ENCODE measurements at places on chromosomes 3 and 15. TPM values are rescaled to one million over a fixed set of nuclear protein-coding genes. Genes with fewer than 3 reads are reported as not detected.

The IL16 gene
- 27.0 TPM for total RNA-seq

The UNC13C gene
- total RNA-seq = 1.0 TPM

DNA sequence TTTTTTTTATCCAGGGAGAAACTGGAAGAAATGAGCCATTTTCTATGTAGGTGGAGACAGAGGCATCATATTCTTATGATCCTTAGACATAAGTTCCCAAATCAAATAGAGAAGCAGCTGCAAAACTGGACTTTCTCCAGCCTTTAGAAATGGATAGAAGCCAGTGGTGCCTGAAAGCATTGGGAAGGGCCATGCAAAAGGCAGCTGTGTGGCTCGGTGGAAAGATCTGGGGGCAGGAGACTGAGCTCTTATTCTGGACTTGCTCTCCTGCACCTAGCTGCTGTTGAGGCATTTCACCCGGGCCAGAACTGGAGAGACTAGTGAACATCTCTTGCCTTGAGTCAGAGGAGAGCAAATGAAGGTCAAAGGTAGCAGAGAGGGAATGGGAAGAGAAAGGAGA, 73.1 kb downstream of the TFG start:
- no peak for DNase-seq
- peaks cover 3% of the 10 kb centered on the region for H3K36me3 ChIP-seq
- H3K4me3 ChIP-seq = no peak overlapping the region
- H3K27ac ChIP-seq = no peak overlapping the region
- no peaks in the 10 kb centered on the region for H3K4me1 ChIP-seq

- no peak overlapping the region for H3K4me3 ChIP-seq
- peak overlapping the region; percentile 54 for H3K27ac ChIP-seq
- DNase-seq = no peak
- no peaks in the 10 kb centered on the region for H3K27me3 ChIP-seq
Measured at GRCh38 chr3:45583021-45583851, 11.3 kb upstream of the LIMD1 start.

DNA sequence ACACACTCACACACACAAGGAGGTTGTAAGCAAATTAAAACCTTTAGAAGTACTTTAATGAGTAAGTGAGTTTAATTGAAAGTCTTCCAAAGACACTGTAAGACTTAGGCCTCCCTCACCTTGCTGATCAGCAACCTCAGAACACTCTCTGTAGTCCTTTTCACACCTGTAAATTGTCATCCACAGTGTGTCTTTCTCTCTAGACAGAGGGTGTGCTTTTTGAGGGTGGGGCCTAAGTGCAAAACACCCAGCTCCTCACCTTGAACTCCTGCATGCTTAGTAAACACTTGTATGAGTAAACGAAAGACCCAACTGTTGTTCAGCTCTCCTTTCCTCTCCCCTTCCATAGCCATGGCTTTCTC, 183.2 kb upstream of the IL12A start:
- no peaks in the 10 kb centered on the region for H3K36me3 ChIP-seq
- no peak for DNase-seq
- no peaks in the 10 kb centered on the region for H3K4me1 ChIP-seq
- no peak overlapping the region for H3K27ac ChIP-seq

- H3K4me3 ChIP-seq = no peak overlapping the region
- no peaks in the 10 kb centered on the region for H3K36me3 ChIP-seq
- no peaks in the 10 kb centered on the region for H3K27me3 ChIP-seq
Measured at GRCh38 chr3:131582438-131582837, 79.7 kb upstream of the MRPL3 start.

DNA sequence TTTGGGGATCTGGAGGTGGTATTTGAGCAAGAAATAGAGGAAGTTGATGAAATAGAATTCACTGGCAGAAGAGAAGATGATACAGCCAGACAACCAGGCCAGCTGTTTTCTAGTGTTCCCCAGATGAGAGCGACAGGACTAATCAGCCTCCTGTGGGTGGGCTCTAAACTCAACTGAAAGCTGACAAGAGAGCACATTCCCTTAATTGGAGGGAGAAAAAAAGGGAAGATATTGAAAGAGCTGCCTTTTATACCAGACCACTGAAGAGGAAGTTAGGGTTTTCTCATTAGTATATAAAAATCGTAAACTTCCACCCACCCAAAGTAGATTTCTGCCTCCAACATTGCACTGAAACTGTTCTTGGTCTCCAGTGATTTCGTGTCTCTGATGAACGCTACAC, 6.5 kb upstream of the TM4SF19 start:
- H3K36me3 ChIP-seq = no peaks in the 10 kb centered on the region
- no peak overlapping the region for H3K4me3 ChIP-seq
- DNase-seq = no peak
- H3K27me3 ChIP-seq = no peaks in the 10 kb centered on the region

- no peaks in the 10 kb centered on the region for H3K36me3 ChIP-seq
- H3K27me3 ChIP-seq = no peaks in the 10 kb centered on the region
- DNase-seq = no peak
- H3K4me1 ChIP-seq = peaks cover 11% of the 10 kb centered on the region
- no peak overlapping the region for H3K4me3 ChIP-seq
Measured at GRCh38 chr15:94584833-94585244, 353.5 kb downstream of the MCTP2 start.

The UROC1 gene
- total RNA-seq = not detected

DNA sequence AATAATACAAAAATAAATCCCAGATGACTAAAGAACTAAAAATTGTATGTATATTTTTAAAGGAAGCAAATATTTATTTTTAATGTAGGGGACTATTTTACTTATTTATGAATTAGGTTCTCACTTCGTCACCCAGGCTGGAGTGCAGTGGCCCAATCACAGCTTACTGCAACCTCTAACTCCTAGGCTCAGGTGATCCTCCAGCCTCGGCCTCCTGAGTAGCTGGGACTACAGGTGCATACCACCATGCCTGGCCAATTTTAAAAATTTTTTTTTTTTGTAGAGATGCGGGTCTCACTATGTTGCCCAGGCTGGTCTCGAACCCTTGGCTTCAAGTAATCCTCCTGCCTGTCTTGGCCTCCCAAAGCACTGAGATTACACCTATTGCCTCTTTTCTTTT, 42.6 kb downstream of the CMTM7 start:
- H3K27me3 ChIP-seq = no peaks in the 10 kb centered on the region
- H3K27ac ChIP-seq = no peak overlapping the region
- H3K4me1 ChIP-seq = peaks cover 9% of the 10 kb centered on the region
- H3K36me3 ChIP-seq = no peaks in the 10 kb centered on the region
- H3K4me3 ChIP-seq = no peak overlapping the region

The FBXO40 gene
- not detected for total RNA-seq

The ARGFX gene
- not detected for total RNA-seq

- H3K4me3 ChIP-seq = no peak overlapping the region
- DNase-seq = no peak
- no peaks in the 10 kb centered on the region for H3K27me3 ChIP-seq
- no peak overlapping the region for H3K27ac ChIP-seq
- H3K4me1 ChIP-seq = peaks cover 3% of the 10 kb centered on the region
Measured at GRCh38 chr3:123372686-123373473, 76.0 kb downstream of the ADCY5 start.

DNA sequence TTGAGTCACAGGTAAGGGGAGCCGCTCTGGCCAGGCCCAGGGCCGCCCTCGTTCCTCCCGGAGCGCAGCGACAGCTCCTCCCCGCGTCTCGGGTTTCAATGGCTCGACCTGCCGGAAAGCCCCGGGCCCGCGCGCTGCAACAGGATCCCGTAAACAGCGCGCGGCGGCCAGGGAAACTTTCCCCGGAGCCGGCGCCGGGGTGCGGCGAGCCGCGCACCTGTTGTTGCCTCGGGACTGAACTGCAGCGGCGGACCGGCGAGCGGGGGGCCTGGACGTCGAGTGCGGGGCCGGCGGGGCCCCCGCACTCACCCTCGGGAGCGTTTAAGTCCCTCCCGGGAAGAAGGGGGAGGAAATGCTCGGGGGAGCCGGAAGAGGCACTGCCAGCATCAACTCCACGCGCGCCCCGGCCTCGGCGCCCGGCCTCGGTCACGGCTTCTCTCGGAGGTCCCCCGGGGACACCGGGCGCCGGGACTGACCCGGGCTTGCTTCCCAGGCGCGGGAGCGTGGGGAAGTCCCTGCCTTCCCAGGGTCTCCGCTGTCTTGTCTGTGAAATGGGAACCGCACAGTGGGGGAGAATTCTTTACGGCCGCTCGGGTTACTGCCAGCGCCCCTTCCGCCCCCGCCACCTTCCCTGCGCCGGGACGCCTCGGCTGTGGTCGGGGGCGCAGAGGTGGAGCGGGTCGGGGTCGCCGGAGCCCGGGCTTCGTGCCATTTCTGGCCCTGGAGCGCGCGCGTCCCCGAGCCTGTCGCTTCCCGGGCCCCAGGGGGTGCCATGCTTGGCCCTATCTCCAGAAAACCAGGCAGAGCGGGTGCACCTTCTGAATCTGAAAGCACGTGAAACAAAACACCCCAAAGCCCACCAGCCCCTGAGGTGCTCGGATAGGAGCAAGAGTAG, 7.5 kb upstream of the PGPEP1L start:
- DNase-seq = peak; percentile 92
- peak overlapping the region; percentile 55 for H3K4me3 ChIP-seq
- H3K4me1 ChIP-seq = peaks cover 21% of the 10 kb centered on the region
- peak overlapping the region; percentile 78 for H3K27ac ChIP-seq

DNA sequence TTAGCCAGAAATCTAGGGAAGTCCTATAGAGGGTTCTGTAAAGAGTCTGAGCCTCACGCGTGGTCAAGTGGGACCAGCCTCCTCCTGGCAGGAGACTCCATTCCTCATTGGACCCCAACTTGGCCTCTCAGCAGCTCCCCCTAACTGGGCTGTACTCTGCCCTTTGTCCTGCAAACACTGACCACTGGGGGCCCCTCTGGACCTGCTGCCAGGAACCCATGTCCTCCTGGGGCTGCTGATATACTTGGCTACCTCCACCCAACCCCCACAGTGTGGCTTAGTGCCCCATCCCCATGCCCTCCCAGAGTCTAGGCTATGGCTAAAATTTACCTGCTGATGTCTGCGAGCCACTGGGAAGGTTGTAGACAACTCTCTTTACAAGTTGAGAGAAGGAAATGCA, 62.7 kb downstream of the UBP1 start:
- H3K27ac ChIP-seq = no peak overlapping the region
- H3K27me3 ChIP-seq = no peaks in the 10 kb centered on the region
- peaks cover 5% of the 10 kb centered on the region for H3K4me1 ChIP-seq

DNA sequence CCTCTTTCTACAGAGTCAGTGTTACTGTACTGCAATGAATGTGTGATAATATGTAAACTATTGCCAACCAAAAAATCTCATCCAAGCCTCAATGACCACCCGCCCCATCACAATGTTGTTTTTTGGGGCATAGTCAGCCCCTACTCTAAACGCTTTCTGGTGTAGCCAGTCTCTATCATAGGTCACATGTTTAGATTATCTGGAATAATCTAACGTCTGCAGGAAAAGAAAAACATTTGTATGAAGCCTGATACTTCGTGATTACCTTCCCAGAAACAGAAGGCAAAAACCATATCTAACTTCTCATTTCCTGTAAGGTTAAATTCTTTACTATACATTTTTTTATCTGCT, 1331.8 kb upstream of the GBE1 start:
- no peak overlapping the region for H3K27ac ChIP-seq
- H3K36me3 ChIP-seq = no peaks in the 10 kb centered on the region
- H3K27me3 ChIP-seq = no peaks in the 10 kb centered on the region
- no peak overlapping the region for H3K4me3 ChIP-seq
- H3K4me1 ChIP-seq = no peaks in the 10 kb centered on the region
- no peak for DNase-seq

- H3K4me1 ChIP-seq = no peaks in the 10 kb centered on the region
- no peak overlapping the region for H3K27ac ChIP-seq
- H3K36me3 ChIP-seq = no peaks in the 10 kb centered on the region
Measured at GRCh38 chr3:5425371-5425770, 237.9 kb downstream of the EDEM1 start.

GRCh38 chr15:58947179-58947578, 13.7 kb upstream of the SLTM start:
- DNase-seq = no peak
- no peaks in the 10 kb centered on the region for H3K36me3 ChIP-seq
- no peaks in the 10 kb centered on the region for H3K27me3 ChIP-seq

The CCR8 gene
- not detected for total RNA-seq

The PAK6 gene
- 8.4 TPM for total RNA-seq

GRCh38 chr3:36908647-36909180, 36.1 kb downstream of the TRANK1 start:
- peak overlapping the region; percentile 90 for H3K27ac ChIP-seq
- H3K27me3 ChIP-seq = no peaks in the 10 kb centered on the region
- peak overlapping the region; percentile 50 for H3K4me3 ChIP-seq
- no peaks in the 10 kb centered on the region for H3K36me3 ChIP-seq
- peaks cover 44% of the 10 kb centered on the region for H3K4me1 ChIP-seq
- DNase-seq = no peak

- H3K4me1 ChIP-seq = no peaks in the 10 kb centered on the region
- H3K4me3 ChIP-seq = no peak overlapping the region
- DNase-seq = no peak
- no peaks in the 10 kb centered on the region for H3K27me3 ChIP-seq
Measured at GRCh38 chr3:32326795-32327194, 64.9 kb upstream of the CMTM7 start.

GRCh38 chr3:135246027-135246426, 451.0 kb downstream of the EPHB1 start:
- no peak for DNase-seq
- H3K36me3 ChIP-seq = no peaks in the 10 kb centered on the region
- no peak overlapping the region for H3K4me3 ChIP-seq
- no peaks in the 10 kb centered on the region for H3K27me3 ChIP-seq
- H3K4me1 ChIP-seq = no peaks in the 10 kb centered on the region
- no peak overlapping the region for H3K27ac ChIP-seq

- no peak for DNase-seq
- H3K4me3 ChIP-seq = no peak overlapping the region
- H3K4me1 ChIP-seq = no peaks in the 10 kb centered on the region
- no peak overlapping the region for H3K27ac ChIP-seq
Measured at GRCh38 chr3:22885574-22886341, 317.4 kb upstream of the UBE2E2 start.

- no peaks in the 10 kb centered on the region for H3K36me3 ChIP-seq
- H3K27me3 ChIP-seq = no peaks in the 10 kb centered on the region
- no peak overlapping the region for H3K27ac ChIP-seq
- H3K4me1 ChIP-seq = no peaks in the 10 kb centered on the region
Measured at GRCh38 chr15:67322481-67322880, 67.9 kb downstream of the IQCH start.

The TMC3 gene
- not detected for total RNA-seq

The RLBP1 gene
- total RNA-seq = not detected

The CRYGS gene
- 3.6 TPM for total RNA-seq

GRCh38 chr3:31529421-31529820, 3.3 kb upstream of the STT3B start:
- peaks cover 11% of the 10 kb centered on the region for H3K4me1 ChIP-seq
- no peak overlapping the region for H3K27ac ChIP-seq
- no peaks in the 10 kb centered on the region for H3K36me3 ChIP-seq
- H3K4me3 ChIP-seq = no peak overlapping the region
- no peaks in the 10 kb centered on the region for H3K27me3 ChIP-seq

The SAMMSON gene
- not detected for total RNA-seq

- H3K27ac ChIP-seq = no peak overlapping the region
- H3K4me1 ChIP-seq = peaks cover 14% of the 10 kb centered on the region
- H3K36me3 ChIP-seq = no peaks in the 10 kb centered on the region
- DNase-seq = no peak
- H3K4me3 ChIP-seq = no peak overlapping the region
Measured at GRCh38 chr15:29774900-29775299, 47.4 kb downstream of the TJP1 start.

GRCh38 chr3:5011555-5012256, 32.5 kb downstream of the BHLHE40 start:
- H3K27ac ChIP-seq = peak overlapping the region; percentile 69
- no peak overlapping the region for H3K4me3 ChIP-seq
- H3K36me3 ChIP-seq = no peaks in the 10 kb centered on the region
- H3K27me3 ChIP-seq = no peaks in the 10 kb centered on the region
- peaks cover 14% of the 10 kb centered on the region for H3K4me1 ChIP-seq
- peak; percentile 79 for DNase-seq

The GCSAM gene
- total RNA-seq = 0.81 TPM

All from upper lobe of left lung (tissue), 6 donors.